ENCODE measurements at places on chromosomes 5 and 9.

DNA sequence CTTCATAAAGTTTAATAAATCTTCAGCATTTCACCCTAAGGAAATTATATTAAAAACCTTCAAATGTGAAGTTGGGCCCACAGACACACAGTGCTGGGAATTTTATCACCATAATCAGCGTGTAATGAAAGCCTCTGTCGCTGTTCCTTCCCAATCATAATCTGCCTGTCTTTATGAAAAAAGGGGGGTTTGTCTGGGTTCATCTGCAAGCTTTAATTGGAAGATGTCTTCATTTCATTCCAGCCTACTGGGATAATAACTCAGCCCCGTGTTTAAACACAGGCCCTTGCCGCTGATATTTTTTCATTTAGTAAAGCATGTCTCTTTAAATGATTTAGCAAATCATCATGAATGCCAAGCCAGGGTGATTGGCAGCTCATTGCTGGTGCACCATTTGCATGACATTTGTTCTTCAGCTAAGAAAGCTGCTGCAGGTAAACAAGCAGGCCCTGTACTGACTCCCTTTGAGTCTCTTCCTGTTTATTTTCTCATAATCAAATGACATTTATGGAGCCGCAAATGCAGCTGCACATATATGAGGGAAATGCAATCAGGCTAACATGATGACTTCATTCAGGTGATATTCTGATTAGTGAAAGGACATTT is 362.9 kb upstream of the TLE4 start:
- peak; percentile 20 for DNase-seq

DNA sequence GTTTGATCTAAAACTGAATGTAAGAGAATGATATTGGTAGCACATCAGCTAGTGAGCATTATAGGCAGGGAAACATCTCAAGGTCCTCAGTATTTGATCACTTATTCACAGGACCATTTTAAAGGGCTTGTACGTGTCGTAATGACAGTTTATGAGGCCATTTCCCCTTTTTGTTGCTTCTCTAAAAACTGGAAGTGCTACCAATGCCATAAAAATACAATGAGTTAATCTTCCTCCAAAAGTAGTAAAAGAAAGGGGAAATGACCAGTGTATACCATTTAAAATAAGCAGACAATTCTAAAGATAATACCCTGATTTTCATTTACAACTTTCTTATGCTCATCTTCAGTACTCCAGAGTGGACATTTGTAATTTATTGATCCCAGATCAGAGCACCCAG is 285.8 kb upstream of the PCSK5 start:
- DNase-seq, result no peak

GRCh38 chr9:99398241-99398640 is 176.2 kb downstream of the SEC61B start:
- no peak for DNase-seq

DNA sequence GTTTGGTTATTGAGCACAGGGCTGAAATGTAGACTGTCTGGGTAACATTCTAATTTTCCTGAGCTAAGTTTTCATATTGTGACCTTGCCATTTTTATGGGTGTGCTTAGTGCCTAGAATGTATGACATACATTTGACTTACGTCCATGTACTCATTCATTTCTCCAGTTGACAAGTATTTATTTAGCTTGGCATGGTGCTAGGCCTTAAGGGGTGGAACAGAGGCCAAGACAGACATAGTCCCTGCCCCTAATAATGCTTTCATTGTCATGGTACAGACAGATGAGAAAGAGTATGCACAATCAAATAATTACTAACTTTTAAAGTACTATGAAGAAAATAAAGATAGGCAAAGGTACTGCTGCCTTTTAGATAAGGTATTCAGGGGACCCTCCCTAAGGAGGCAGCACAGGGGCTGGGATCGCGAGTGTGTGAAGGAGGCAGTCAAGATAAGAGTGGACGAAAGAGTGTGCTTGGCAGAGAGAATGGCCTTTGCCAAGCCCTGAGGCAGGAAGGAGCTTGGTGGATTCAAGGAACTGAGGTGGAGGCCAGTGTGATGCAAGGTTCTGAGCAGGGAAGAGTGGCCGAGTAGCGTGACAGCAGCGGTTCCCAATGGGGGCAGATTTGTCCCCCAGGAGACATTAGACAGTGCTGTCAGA is 128.0 kb downstream of the PIP5K1B start:
- DNase-seq, result no peak

- DNase-seq, result no peak
These were observed 81.3 kb downstream of the ALDH7A1 start for GRCh38 chr5:126513703-126514102.

- DNase-seq, result no peak
These were observed 10.6 kb upstream of the ANGPTL2 start for GRCh38 chr9:127132921-127133647.

GRCh38 chr9:130663258-130663976 is 977 bp upstream of the PRDM12 start:
- DNase-seq, result no peak

DNA sequence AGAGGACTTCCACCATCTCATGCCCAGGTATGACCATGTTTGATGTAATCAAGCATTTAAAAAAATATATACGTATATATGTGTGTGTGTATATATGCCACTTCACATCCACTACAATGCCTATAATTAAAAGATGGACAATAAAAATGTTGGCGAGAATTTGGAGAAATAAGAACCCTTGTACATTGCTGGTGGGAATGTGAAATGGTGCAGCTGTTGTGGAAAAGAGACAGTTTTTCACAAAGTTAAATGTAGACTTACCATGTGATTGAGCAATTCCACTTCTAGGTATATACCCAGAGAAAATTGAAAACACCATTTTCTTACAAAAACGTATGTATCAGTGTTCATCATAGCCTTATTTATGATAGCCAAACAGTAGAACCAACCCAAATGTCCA is 229.2 kb upstream of the WWC1 start:
- no peak for DNase-seq

- DNase-seq, result no peak
These were observed 6.2 kb downstream of the DMRT3 start for GRCh38 chr9:982394-983230.

DNA sequence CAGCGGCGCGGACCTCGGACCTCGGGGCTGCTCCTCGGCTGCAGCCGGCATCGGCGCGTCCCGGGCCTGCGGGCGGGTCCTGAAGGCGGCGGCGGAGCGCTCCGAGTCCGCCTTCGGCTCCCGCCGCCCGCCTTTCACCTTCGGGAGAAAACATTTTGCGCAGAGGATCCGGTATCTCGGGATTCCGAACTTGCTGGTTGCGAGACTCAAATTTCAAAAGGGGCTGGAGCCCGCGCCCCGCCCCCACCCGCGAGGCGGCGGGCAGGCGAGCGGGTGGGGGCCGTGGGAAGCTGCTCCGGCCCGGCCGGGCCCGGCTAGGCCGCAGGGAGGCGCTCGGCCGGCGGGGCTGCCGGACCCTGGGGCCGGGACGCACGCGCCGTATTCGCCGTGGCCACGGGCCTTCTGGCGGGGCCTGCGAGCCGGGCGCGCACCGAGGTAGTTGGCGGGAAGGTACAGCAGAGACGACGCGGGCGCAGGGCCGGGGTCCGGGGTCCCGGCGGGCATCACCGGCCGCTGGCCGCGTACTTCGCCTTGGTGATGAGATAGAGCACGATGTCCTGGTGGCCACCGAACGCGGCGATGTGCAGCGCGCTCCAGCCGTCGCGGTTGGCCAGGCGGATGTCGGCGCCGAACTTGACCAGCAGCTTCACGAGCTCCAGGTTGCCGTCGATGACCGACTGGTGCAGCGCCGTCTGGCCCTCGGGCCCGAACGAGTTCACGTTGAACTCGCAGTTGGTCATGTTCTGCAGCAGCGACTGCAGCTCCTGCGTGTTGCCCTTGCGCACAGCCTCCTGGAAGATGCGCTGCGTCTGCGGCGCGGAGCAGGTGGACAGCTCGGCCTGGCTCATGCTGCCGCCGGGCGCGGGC is 757 bp downstream of the NRARP start:
- peak; percentile 72 for DNase-seq

- no peak for DNase-seq
These were observed 301.4 kb upstream of the DAP start for GRCh38 chr5:11062397-11062796.

DNA sequence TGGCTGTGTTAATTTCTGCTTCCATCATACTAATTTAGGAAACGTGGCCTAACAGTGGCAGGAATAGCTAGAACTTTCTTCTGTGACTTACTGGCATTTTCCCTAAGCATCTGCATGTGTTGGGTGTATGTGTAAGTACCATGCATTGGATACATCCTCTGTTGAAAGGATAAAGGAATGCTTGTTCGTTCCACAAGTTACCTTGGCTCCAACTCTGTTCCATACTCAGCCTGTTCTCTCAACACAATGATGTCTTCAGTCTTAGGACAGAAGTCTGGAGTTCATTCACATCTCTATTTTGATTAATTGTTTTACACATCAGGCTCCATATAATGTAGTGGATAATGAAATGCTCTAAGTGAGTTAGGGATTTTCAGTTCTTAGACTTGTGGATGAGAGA is 190.1 kb upstream of the DMRT1 start:
- no peak for DNase-seq

GRCh38 chr5:122400938-122401337 is 88.9 kb downstream of the SNCAIP start:
- no peak for DNase-seq

DNA sequence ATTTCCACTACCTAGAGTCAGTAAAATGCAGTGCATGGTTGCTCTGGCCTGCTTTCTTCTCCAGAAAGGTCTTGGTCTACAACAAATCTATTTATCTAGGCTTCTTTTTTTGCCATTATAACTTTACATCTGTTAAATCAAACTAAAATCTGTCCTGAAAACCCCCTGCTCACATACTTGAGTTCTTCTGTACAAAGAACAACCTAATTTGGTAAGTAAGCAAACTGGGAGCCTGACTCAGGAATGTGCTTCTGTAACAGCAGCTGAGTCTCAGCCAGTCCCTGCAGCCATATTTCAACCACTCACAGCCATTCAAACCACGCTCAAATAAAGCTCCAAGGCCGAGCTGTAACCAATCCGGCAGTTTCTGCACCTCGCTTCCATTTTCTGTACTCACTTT is 95.8 kb downstream of the PLPP1 start:
- DNase-seq, result no peak

DNA sequence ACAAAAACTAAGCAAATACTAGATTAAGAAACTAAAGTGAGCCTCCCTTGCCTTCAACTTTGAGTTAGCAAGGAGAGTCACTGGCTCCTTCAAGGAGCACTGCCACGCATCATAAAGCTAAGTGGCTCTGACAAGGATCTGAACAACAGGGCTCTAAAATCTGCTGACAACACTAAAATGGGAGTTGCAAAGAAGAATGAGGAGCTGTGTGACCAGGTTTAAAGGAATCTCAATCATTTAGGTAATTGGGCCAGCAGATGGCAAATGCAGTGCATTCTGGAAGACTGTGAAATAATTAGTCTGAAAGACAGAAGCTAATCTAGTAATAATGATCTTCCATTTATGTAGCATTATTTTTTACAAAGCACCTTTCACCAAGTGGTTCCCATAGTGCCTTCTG is 297.0 kb upstream of the TAS2R1 start:
- no peak for DNase-seq

Data from NCI-H774 (cell line).